ENCODE measurements at places on chromosomes 11 and 22. TPM values are rescaled to one million over a fixed set of nuclear protein-coding genes. Genes with fewer than 3 reads are reported as not detected.

Gene H19
- polyA plus RNA-seq, result 49.5 TPM

Gene MMP7
- not detected for polyA plus RNA-seq

Gene TBX1
- 0.35 TPM for polyA plus RNA-seq

Gene TRIM64
- polyA plus RNA-seq, result not detected

Gene SLC17A6
- 46.7 TPM for polyA plus RNA-seq

Gene RIN1
- 1.9 TPM for polyA plus RNA-seq

Gene ASCC2
- 45.8 TPM for polyA plus RNA-seq

Gene TAF1D
- 104 TPM for polyA plus RNA-seq

Gene NFAM1
- polyA plus RNA-seq, result 2.2 TPM

Gene GRAP2
- polyA plus RNA-seq, result 0.86 TPM

Gene SCN4B
- 30.7 TPM for polyA plus RNA-seq

Gene NAP1L4
- 190 TPM for polyA plus RNA-seq

Gene NCR3LG1
- polyA plus RNA-seq, result 7.0 TPM

Gene MS4A6E
- not detected for polyA plus RNA-seq

Gene OR8A1
- polyA plus RNA-seq, result not detected

Gene ROBO4
- 22.7 TPM for polyA plus RNA-seq

Gene HEPN1
- 68.9 TPM for polyA plus RNA-seq

Gene GAL3ST1
- polyA plus RNA-seq, result 46.6 TPM

Gene OTUB1
- polyA plus RNA-seq, result 134 TPM

Gene OR51M1
- polyA plus RNA-seq, result not detected

Gene FOSL1
- polyA plus RNA-seq, result 0.36 TPM

Gene LDHAL6A
- polyA plus RNA-seq, result 1.6 TPM

Gene OR52E8
- not detected for polyA plus RNA-seq

Gene KCNJ11
- polyA plus RNA-seq, result 8.8 TPM

Gene MMP27
- polyA plus RNA-seq, result not detected

Gene MAPK8IP1
- polyA plus RNA-seq, result 269 TPM

Gene C11orf86
- polyA plus RNA-seq, result 0.18 TPM

Gene CDHR5
- 0.71 TPM for polyA plus RNA-seq

Gene WNT11
- polyA plus RNA-seq, result 2.3 TPM

Gene LAMTOR1
- polyA plus RNA-seq, result 138 TPM

Gene APOA5
- polyA plus RNA-seq, result not detected

Gene KDM4D
- 2.6 TPM for polyA plus RNA-seq

Gene UBASH3B
- 10.8 TPM for polyA plus RNA-seq

Gene RDX
- 185 TPM for polyA plus RNA-seq

Gene MYO7A
- polyA plus RNA-seq, result 4.4 TPM

Gene DEFB131B
- polyA plus RNA-seq, result not detected

Gene CALCA
- polyA plus RNA-seq, result 12.9 TPM

Gene TRIM34
- polyA plus RNA-seq, result 4.4 TPM

Gene FOLR2
- polyA plus RNA-seq, result 16.3 TPM

Gene CDKN1C
- 56.2 TPM for polyA plus RNA-seq

Gene SCUBE2
- polyA plus RNA-seq, result 29.4 TPM

Gene TMEM121B
- polyA plus RNA-seq, result 12.7 TPM

Gene TECTA
- polyA plus RNA-seq, result 5.5 TPM

Gene ADORA2A
- 20.9 TPM for polyA plus RNA-seq

Gene AP5B1
- polyA plus RNA-seq, result 9.3 TPM

Gene GGT1
- polyA plus RNA-seq, result 5.1 TPM

Gene C11orf87
- polyA plus RNA-seq, result 34.0 TPM

Data from spinal cord (tissue), 10 donors.